Glomerular endothelial cell (primary cell): ENCODE measurements at places on chromosomes 4 and X. TPM values are rescaled to one million over a fixed set of nuclear protein-coding genes. Genes with fewer than 3 reads are reported as not detected.

DNA sequence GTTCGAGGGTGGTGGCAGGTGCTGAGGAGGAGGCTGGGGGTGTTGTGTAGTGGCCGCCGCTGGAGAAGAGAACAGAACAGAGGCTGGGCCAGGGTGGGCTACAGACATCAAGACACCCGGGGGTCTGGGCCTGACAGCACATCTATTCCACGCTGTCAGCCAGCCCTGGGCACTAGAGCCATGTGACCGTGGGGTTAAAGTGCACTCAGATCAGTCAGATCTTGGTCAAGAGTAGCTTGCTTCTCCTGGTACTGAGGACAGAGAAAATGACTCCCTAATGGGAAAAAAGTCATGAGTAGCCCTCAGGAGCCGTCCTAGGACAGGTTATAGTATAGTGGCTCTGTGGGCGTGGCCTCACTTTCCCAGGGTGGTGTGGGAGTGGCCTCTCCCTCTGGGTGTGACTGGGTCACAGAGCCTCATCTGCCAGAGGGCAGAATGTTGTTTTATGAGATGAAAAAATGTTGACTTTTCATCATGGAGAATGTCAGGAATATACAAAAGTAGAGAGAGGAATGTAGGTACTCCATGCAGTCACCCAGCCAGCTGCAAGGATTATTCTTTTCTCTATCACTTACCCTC lies 19.4 kb downstream of the TRMT44 start:
- DNase-seq: no peak

The SSX1 gene
- total RNA-seq: not detected in 2 replicates

DNA sequence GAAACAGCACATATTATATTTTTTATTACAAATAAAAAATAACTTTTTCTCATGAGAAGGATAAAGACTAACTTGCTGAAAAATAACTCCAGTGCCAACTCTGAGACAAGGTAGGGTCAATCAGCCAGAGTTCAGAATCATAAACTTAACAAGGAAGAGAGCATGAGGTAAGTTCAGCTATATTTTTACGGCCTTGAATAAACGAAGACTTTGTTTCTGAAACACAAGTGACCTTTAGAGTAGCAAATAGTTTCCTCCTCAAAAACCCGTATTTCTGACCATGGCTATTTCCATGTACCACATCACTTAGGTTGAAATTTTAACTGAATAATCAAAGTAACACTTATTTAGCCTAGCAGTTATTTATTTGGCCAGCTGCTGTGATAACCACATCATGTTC lies 45.5 kb downstream of the PRDM5 start:
- no peak for DNase-seq

- DNase-seq: peak; percentile 4
These were observed 5.6 kb upstream of the SMIM31 start for GRCh38 chr4:164748375-164748774.

DNA sequence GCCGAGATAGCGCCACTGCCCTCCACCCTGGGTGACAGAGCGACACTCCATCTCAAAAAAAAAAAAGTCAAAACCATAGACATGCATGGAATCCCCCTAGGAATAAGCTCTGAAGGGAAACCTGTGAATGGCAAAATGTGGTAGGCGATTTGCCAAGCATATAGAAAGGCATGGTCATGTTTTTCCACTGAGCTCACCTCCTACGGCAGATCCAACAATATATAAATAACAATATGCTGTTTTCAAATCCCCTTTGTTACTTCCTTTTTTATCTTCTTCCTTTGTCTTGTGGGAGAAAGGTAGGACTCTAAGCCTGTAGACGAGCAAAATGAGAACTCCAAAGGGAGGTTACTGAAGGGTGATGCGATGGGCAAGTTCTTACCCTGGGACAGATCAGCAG lies 219.0 kb downstream of the PALLD start:
- DNase-seq: no peak

DNA sequence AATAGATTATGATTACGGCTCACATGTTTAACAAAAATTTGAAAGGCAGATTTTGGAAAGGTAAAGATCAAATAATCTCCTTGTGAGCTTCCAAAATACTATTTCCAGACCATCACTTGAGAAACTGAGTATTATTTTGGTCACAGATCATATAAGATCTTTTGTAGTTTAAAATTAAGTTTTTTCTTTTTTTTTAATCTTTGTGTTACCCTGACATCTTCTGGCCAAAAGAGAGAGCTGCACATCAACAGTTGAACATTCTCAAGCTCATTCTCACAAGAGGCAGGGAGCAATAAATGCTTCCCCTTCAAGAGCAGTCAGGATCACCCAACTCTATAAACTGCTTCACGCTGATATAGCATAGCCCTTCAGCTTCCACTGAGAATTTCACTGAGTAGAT lies 15.9 kb downstream of the TMEM192 start:
- no peak for DNase-seq

- no peak for DNase-seq
These were observed 262.2 kb downstream of the SPOCK3 start for GRCh38 chr4:166972071-166972470.

- DNase-seq: no peak
These were observed 51.9 kb downstream of the TET2 start for GRCh38 chr4:105198541-105198940.

DNA sequence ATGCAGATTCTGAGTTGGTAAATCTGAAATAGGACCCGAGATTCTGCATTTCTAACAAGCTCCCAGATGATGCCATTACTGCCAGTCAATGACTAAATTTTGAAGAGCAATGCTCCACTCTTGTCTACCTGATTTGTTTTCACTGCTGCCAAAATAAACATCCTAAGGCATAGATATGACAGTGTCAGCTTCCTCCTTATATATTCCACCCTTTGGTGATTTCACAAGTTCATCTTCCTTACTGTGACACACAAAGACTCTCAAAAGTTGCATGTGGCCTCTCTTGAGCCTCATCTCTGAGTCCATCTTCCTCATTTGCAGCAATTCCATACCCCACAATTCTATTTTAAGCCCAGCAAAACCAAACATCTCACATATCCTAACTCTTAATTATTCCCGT lies 110.9 kb downstream of the FBXW7 start:
- DNase-seq: no peak

The PLXNB3 gene
- 25.6 and 37.6 TPM in 2 replicates for total RNA-seq

DNA sequence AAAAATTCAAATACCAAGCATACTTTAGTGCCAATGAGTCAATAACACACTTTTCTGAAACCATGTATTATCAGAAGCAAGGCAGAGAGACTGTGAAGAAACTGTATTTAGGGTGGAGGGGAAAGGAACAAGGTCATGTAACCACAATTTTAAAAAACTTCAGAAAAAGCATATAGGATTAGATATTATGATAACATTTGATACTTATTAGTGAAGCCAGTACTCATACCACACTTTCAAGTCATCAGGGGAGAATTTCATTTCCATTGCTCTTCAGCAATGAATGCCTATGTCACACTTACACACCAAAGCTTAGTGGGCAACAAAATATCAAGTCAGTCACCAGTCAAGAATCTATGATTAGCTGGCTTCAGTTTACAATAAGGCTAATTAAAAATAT lies 602.2 kb downstream of the IL15 start:
- DNase-seq: no peak

The FAT4 gene
- total RNA-seq: 17.3 and 30.7 TPM in 2 replicates

The MAGED4B gene
- 8.8 and 75.3 TPM in 2 replicates for total RNA-seq

The SPON2 gene
- total RNA-seq: 4.6 and 5.1 TPM in 2 replicates

GRCh38 chr4:105741548-105741947 lies 33.0 kb downstream of the GSTCD start:
- DNase-seq: no peak

DNA sequence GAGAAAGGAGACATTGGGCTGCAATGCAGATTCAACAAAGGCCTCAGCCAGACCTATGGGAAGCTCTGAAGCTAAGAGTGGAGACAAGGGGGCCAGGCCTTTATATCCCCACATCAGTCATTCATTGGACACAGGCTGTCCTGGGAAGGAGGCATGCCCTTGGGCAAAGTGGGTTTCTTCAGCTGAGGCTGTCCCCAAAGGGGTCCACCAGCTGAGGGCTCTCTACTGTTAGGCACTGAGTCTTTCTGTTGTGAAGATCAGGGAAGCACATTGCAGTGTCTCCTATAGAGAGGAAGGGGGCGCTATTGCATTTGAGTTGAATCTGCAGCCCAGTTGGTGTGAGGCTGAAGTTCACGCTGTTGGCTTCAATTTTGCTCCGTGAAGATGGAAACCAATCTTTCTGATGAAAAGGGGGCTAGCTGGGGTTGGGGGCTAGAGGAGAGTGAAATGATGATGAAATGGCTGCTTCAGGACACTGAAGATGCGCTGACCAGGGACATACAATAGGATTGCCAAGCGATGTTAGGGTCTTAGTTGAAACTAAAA lies 48.0 kb downstream of the SLC25A5 start:
- peak; percentile 37 for DNase-seq

GRCh38 chr4:73505567-73505966 lies 24.0 kb downstream of the AFM start:
- no peak for DNase-seq

DNA sequence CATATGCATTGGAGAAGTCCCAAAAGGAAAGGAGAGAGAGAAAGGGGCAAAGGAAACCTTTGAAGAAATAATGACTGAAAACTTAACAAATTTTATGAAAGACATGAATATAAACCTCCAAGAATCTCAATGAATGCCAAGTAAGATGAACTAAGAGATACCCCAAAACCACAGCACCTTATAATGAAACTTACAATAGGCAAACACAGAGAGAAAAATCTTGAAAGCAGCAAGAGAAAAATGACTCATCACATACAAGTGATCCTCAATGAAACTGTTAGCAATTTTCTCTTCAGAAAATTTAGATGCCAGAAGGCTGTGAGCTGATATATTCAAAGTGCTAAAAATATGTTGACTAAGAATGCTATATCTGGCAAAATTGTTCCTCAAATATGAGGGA lies 10.1 kb downstream of the SMIM10L2A start:
- DNase-seq: no peak

The LRAT gene
- total RNA-seq: 0.34 TPM in 1 of 2 replicates, not detected in the other

The NDUFA1 gene
- 64.1 and 69.8 TPM in 2 replicates for total RNA-seq
